Heart left ventricle (tissue), 16 donors: ENCODE measurements at places on chromosomes 11 and 22.

- DNase-seq: no peak
Measured at GRCh38 chr11:66880496-66881450, 23.9 kb downstream of the LRFN4 start.

DNA sequence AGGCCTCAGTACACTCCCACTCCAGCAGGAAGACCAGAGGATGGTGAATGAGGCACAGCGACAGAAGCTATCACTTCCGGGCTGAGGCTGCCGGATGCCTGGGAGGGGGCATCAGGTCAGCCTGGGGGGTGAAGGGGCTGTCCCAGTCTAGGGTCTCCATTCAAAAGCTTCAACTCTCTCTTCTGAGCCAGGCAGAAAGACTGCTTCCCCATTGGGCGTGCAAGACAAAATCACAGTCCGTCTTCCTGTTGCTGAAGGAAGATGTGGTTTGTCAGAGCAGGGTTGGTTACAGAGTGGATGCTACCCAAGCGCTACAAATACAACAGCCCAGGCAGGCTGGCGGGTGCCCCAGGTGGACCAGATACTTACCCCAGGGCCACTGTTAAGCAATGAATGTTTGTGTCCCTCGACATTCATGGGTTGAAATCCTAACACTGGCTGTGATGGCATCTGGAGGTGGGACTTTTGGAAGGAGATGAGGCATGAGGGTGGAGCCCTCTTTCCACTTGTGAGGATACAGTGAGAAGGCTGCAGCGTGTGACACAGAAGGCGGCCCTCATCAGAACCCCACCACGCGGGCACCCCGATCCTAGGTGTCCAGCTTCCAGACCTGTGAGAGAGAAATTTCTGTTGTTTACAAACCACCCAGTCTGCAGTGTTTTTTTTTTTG, 12.0 kb downstream of the UPK3A start:
- DNase-seq: no peak

- DNase-seq: no peak
Measured at GRCh38 chr11:126328444-126328843, 24.6 kb downstream of the DCPS start.

- no peak for DNase-seq
Measured at GRCh38 chr11:106614262-106614661, 404.0 kb downstream of the GUCY1A2 start.

DNA sequence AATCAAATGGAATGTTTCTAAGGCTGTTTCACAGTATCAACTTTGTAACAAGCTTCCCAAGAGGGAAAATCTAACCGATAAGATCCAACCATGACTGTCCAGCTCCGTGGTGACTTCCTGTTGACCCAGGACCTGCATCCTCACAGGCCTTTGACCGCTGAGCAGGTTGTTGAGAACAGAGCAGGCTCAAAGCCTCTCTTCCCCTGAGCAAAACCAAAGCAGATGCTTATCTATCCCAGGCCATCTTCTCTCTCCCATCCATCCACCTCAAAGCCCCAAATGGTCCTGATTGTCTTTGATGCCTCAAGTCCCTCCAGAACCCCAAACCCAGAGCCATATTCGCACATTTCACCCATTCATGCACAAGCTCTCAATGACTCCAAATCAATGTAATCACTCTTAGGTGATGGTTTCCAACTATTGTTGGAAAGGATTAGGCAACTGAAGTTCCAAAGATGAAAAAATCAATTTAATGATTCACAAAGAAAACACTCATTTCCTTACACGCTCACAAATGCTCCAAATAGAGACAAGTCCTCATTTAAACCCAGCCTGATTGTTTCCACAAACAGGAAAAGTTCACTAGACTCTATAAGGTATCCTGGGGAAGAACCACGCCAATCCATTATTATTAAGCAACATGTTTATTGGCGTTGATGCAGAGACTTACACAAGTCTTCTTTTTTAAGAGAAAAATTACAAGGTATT, 48.7 kb downstream of the C11orf58 start:
- DNase-seq: no peak

- no peak for DNase-seq
Measured at GRCh38 chr11:8685306-8685705, 2.7 kb downstream of the RPL27A start.

DNA sequence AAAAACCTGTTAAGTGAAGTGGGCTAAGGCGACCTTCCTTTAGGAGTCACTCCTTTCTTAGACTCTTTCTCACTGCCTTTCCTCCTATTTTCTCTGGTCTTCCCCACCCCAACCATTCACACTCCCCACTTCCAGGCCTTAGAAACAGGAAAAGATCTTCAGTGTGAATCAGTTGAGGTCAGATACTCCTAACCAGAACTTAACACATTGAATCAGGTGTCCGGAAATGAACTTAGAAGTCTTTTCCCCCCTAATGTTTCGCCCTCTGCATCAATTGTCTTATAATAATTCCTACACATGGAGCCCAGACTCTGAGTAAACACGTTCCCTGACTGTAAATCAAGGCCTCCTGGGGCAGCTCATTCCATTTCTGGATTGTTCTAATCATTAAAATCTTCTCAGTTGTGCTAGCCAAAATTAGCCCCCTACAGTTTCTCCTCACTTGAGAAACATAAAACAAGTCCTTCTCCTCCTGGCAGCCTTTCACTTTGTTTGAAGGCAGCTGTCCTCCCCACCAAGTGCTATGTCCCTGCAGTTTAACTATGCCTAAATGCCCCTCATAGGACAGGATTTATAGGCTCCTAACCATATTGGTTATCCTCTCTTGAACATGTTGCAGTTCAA, 32.7 kb upstream of the USP47 start:
- no peak for DNase-seq

DNA sequence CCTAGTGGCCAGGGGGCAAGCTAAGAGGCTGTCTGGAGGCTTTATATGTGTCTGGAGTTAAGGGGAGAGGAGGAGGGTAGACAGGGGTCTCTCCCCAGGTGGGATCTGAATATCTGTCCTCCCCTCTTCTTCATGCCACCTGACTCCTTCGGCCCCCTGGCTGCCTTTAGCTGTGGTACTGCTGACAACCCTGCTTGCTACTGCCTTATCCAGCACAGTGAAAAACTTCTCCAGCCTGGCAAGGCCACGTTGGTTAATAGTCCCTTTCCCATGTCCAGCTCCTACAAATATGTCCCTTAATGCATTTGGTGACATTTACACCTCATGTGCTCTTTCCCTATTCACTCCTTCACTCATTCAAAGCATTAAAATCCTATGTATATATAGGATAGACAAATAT, 42.4 kb upstream of the NNMT start:
- no peak for DNase-seq

DNA sequence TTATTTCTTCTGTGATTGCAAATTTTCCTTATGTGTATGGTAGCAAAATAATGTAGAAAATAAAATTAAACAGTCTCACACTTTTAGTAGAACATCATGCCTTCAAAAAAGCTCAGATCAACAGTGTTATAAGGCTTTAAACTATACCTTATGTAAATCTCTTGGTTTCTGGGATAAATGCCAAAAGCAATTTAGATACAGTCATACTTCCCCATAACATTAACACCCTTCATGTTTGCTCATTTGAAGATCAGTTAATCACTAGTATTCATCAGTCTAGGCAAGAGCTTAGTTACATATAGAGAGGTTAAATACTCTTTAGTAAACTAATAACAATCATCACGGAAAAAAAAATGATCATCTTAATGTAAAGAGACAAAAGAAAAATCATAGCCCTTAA, 421.8 kb upstream of the ANO3 start:
- no peak for DNase-seq

DNA sequence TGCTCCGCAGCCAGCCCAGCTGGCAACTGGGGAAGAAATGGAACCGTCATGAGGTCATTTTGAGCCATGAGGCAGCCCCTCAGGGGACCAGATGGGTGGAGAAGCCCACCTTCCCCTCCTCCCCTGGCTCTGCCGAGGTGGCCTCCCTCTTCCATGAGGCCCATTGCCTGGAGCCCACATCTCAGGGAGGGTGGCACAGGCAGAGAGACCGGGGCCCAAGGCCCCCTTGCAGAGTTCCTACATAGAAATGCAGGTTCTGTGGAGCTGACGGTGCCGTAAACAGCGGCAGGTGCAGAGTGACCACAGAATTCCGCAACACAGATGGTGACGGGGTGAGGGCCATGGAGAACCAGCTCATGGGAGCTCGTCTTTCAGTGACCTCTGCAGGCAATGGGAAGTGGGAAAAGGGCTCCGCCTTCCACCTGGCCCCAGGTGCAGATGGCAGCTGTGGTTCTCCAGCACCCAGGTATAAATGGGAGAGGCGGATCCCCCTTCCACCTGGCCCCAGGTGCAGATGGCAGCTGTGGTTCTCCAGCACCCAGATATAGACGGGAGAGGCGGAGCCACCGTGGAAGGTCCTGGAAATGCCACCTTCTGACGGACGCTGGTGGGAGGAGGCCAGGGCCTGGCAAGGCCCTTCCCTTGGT, 765.4 kb downstream of the BRD1 start:
- no peak for DNase-seq

GRCh38 chr11:5600374-5600851, 4.0 kb downstream of the TRIM6 start:
- DNase-seq: peak; percentile 63

DNA sequence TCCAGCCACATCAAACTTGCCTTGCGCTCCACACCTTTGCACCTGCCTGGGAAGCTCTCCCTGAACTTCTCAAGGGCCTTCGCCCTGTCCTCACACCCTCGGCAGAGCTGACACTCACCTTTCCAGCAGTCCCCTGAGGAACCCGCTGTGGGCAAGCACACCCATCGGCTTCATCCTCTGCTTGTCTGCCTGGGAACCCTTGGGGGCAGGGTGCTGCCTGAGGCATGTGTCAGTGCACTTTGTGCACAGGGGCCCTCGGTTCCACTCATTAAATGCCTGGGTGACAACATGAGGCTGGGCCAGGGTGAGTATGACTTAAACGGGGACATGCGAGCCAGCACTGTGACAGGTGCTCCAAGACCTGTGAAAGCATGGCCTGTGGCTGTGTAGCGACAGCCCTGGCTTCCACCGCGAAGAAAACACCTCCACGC, 2.6 kb upstream of the LRFN4 start:
- DNase-seq: no peak

- DNase-seq: peak; percentile 45
Measured at GRCh38 chr22:30610299-30610698, 3.3 kb downstream of the TCN2 start.

GRCh38 chr22:34776817-34777216, 289.1 kb upstream of the ISX start:
- DNase-seq: no peak

- no peak for DNase-seq
Measured at GRCh38 chr11:69383372-69384250, 89.7 kb downstream of the MYEOV start.

GRCh38 chr11:63099555-63099954, 44.5 kb downstream of the SLC22A24 start:
- DNase-seq: no peak

DNA sequence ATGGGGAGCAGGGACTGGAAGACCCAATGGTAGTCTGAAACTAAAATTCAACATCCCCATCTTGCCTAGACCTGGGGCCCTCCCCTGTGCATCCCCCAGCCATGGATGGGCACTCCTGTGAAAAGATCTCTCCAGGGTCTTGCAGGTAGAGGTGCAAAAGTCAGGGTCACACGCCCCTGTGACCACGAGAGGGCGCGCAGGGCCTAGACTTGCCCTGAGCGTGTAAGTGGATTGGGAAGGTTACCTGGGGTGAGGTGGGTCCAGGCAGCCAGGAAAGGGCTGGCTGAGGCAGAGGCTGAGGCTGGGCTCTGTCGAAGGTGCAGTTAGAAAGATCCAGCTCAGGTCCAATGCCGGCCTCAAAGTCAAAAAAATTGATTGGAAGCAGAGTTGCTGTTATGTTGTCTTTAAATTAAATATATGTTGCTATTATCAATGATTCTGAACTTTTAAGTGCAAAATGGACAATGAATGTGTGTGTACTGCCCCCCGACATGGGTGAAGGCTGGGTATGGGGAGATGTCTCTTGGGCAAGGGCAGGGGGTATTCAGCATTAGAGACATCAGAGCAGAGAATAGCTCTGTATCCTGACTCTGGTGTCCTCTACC, 4.8 kb upstream of the POU2F3 start:
- DNase-seq: peak; percentile 50

- no peak for DNase-seq
Measured at GRCh38 chr11:5224538-5225479, 2.1 kb downstream of the HBB start.

GRCh38 chr11:77560605-77561004, 29.1 kb upstream of the AQP11 start:
- no peak for DNase-seq

DNA sequence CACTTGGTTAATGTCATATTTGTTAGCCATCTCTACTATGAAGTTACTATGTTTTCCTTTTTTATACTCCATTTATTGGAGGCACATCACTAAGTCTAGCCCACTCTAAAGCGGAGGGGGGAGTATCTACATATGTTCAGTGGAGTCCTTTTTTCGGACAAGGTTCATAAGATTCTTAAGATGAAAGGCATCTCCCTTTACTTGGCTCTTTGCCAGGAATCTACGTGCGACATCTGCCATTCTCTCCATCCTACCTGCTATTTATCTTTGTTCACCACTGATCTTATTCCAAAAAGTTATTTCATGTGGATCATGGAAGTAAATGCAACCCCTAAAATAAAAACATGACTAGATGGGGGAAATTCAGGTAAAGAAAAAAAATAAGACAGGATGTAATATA, 77.4 kb upstream of the YWHAH start:
- no peak for DNase-seq

DNA sequence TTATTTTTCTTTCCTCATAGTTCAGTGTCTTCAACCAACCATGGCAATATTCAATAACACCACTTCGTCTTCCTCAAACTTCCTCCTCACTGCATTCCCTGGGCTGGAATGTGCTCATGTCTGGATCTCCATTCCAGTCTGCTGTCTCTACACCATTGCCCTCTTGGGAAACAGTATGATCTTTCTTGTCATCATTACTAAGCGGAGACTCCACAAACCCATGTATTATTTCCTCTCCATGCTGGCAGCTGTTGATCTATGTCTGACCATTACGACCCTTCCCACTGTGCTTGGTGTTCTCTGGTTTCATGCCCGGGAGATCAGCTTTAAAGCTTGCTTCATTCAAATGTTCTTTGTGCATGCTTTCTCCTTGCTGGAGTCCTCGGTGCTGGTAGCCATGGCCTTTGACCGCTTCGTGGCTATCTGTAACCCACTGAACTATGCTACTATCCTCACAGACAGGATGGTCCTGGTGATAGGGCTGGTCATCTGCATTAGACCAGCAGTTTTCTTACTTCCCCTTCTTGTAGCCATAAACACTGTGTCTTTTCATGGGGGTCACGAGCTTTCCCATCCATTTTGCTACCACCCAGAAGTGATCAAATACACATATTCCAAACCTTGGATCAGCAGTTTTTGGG, at the start of gene OR51T1:
OR51T1 (plus strand) TSS at position 41 of the 641 bp plus-strand sequence; CDS start at position 41, 0 bp downstream.
- no peak for DNase-seq
